ENCODE measurements at places on chromosomes 16 and 17.

- peak; percentile 13 for DNase-seq
Observed at GRCh38 chr17:46002311-46002972, 3.4 kb downstream of the STH start.

DNA sequence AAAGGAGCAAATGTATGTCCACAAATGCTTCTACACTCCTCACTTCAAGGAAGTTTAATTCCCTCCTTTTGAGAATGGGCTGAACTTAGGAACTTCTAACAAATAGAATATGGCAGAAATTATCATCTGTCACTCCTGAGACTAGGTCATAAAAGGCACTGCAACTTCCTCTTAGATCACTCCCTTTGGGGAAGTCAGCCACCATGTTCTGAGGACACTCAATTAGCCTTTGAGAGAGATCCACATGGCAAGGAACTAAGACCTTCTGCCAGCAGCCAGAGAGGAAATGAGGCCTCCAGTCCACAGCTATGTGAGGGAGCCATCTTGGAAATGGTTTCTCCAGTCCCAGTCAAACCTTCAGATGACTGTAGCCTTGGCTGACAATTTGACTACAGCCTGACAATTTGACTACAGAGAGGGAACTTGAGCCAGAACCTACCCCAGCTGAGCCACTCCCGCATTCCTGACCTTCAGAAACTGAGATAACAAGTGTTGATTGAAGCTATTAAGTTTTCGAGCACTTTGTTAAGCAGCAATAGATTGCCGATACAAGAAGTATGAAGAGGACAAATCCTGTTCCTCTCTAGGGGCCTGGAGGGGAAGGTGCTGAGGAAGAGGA is 113.4 kb upstream of the SEC14L1 start:
- no peak for DNase-seq

DNA sequence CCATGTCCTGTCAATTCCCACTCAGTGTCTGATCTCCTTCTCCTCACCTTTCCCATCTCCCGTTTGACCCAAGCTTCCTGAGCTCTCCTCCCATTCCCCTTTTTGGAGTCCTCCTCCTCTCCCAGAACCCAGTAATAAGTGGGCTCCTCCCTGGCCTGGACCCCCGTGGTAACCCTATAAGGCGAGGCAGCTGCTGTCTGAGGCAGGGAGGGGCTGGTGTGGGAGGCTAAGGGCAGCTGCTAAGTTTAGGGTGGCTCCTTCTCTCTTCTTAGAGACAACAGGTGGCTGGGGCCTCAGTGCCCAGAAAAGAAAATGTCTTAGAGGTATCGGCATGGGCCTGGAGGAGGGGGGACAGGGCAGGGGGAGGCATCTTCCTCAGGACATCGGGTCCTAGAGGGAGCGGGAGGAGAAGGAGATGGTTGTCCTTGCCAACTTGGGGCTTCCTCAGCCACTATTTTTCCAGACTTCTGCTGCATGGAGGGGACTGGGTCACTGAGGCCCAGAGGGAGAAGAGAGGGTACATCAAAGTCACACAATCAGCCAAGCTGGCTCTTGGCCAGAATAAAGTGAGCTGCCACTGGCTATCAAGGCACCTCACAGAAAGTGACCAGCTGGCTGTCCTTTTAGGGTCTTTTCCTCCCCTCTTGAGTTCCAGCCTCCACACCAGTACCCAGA is 1.9 kb upstream of the TBC1D10B start:
- no peak for DNase-seq

- DNase-seq: no peak
Observed at GRCh38 chr16:64380751-64381150, 741.1 kb downstream of the CDH11 start.

GRCh38 chr16:71428883-71429282 is 13.0 kb downstream of the TLE7 start:
- DNase-seq: no peak

DNA sequence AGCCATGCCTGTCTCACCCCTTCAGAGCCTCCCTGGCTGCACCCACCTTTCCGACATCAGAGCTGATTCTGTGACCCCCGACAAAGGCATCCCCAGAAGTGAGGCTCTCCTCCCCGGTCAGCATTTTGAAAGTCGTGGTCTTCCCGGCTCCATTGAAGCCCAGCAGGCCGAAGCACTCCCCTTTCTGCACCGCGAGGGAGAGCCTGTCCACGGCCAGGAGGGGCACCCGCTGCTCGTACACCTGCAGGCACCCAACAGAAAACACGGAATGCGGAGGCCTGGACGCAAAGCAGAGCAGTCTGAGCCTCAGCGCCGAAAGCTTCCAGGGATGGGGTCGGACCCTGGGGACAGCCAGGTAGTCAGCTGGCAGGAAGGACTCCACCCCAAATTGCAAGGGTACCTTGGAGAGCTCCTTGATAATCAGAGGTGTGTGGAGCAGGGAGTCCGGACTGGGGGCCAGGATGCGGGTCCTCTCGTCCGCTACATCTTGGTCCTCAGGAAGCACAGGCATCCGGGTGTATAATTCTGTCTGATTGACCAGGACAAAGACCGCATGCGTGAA is 13.1 kb upstream of the RNPS1 start:
- DNase-seq: no peak

- DNase-seq: peak; percentile 48
Observed at GRCh38 chr16:20383106-20384029, 21.2 kb downstream of the PDILT start.

- DNase-seq: no peak
Observed at GRCh38 chr17:29706045-29706431, 83.3 kb upstream of the CORO6 start.

- DNase-seq: no peak
Observed at GRCh38 chr16:2830355-2830695, 222 bp downstream of the ZG16B start.

DNA sequence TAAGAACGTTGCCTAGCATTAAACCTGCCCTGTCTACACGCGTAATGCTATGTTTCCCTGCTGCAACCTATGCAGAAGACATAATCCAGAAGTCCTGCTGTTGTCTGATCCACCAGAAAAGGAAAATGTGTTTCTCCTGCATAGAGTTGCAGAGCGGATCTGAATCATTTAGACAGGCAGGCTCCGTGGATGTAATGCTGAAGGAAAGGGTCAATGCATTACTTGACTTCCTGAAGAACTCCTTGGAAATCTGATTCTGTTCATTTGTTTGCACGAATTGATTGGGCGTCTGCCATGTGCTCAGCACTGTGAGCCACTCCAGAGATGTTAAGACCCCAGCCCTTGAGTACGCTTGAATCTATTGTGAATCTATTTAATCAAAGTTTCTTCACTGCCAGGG is 83.4 kb downstream of the FOXL1 start:
- DNase-seq: no peak

DNA sequence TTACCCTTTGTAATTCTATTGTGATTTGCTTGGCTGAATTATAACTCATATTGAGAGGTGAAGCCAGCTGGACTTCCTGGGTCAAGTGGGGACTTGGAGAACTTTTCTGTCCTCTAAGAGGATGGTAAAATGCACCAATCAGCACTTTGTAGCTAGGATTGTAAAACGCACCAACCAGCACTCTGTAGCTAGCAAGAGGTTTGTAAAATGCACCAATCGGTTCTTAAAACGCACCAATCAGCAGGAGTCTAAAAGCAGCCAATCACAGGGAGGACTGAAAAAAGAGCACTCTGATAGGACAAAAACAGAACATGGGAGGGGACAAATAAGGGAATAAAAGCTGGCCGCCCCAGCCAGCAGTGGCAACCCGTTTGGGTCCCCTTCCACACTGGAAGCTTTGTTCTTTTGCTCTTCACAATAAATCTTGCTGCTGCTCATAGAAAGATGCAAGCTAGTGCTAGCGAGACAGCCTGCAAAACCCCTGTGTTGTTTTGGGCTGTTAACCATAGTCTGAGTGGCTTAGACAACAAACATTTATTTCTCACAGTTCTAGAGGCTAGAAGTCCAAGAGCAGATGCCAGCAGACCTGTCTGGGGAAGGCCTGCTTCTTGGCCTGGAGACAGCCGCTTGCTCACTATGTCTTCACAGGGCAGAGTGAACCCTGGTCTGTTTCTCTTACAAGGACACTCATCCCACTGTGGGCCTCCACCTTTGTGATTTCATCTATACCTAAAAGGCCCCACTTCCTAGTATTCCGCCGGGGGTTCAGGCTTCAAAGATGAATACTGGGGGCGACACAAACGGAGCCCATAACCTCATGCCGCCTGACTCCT is 39.0 kb upstream of the CRISPLD2 start:
- no peak for DNase-seq

DNA sequence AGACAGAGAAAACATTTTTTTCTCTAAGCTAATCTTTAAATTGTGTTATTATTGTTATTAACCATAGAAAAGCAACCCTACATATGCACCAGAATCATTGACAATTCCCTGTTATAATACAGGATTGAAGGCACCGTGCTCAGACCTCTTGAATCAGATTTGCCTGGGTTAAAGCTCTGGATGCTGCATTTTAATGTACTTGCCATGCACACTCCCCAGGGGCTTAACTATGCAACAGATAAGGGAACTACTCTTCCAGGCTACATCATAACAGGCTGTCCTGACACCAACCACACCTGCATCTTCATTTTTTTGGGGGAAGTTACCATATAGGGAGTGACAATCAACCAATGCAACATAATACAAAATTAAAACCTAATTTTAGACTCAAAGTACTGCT is 1187.6 kb upstream of the CDH8 start:
- no peak for DNase-seq

- DNase-seq: no peak
Observed at GRCh38 chr16:65895906-65896305, 470.6 kb upstream of the CDH5 start.

Data from DMS79 (cell line).